A549 (cell line): ENCODE measurements at places on chromosomes 12 and 14. TPM values are rescaled to one million over a fixed set of nuclear protein-coding genes. Genes with fewer than 3 reads are reported as not detected.

The SP7 gene
- 0.03 to 0.06 TPM in 2 of 3 replicates, not detected in the other for polyA plus RNA-seq

The VRTN gene
- not detected in 3 replicates for polyA plus RNA-seq

- DNase-seq = no peak
Observed at GRCh38 chr12:19125325-19125724, 4.2 kb upstream of the PLEKHA5 start.

GRCh38 chr12:95368931-95369330 is 105.0 kb upstream of the METAP2 start:
- DNase-seq = no peak

GRCh38 chr12:57046947-57047890 is 2.7 kb downstream of the MYO1A start:
- DNase-seq = no peak

GRCh38 chr14:53432378-53432802 is 279.3 kb upstream of the DDHD1 start:
- peak; percentile 47 for DNase-seq

GRCh38 chr14:72679536-72680151 is 214.3 kb downstream of the DPF3 start:
- DNase-seq = no peak

DNA sequence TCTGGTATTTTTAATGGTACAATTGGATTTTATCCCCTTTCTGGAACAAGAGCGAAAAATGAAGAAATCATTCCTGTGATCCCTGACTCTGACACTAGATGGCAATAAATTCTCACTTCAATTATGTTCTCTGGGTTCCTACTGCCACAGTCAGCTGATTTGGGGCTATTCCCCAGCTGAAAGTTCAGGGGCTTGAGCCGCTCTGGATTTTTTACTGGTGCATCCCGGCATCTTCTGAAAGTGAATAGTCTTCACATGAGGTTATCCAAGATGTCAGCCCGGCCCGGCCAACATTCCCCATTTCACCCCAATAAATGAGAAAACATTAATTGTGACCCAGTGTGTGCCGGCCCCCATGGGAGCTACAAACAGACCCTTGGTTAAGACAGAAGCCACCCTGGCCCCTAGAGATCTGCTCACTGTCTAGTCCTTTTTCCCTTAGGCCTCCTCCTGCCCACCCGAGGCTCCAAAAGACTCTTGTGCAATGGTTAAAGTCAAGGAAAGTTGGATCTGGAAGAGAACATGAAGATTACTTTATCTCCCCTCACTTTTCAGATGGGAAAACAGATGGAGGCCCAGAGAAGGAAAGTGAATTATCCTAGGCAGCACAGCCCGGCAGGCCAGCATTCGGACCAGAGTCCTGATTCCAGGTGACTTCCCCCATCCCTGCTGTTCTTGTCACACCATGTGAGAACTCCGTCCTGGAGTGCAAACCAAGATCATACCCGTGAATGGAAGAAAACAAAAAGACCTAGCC is 20.8 kb downstream of the CKAP4 start:
- DNase-seq = peak; percentile 69

DNA sequence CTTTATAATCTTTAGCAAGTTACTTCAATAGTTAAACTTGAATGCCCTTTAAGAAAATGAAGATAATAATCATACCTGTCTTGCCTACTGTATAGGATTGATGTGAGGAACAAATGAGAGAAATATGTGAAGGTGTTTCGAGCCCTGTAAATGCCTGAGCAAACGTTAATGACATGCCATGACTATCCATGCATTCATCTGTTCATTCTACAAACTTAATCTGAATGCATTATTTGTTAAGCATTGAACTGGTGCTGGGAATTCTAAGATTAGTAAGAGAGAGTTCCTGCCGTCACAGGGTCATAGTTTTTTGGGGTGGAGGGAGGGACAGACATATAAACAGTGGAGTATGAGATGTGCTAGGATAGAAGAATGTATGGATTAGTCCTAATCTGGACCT is 111.5 kb upstream of the PRICKLE1 start:
- no peak for DNase-seq

DNA sequence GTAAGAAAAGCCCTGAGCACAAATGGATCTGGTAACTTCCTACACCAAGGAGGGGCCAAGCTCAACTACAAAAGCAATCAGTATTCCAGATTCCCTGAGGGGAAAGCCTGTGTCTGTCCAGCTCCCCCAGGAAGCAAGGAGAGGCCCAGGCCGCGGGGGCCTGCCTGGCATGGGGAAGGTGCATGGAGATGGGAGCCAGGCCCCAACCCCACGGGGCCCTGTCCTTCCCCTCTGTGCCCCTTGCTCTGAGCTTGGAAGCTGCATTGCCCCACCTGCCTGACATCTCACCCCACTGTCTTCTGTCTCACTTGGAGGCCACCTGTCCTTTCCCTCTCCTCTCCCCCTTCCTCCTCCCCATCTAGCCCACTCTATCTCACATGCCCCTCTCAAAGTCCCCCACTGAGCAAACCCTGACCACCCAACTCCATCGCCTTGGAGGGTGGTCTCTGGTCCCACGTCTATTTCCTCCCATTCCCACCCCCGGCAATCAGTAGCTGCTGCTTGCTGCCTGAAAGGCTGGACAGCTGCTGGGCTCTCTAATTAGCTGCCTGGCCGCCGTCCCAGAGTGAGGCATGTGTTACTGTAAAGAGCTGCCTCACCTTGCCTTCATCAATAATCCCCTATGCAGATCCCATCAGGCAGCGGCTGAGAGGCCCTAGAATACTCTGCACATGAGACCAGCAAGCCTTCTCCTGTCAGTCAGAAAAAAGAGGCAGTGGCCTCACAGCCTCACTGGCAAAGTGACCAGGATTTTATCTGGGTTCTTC is 3.4 kb upstream of the TMEM229B start:
- no peak for DNase-seq

- peak; percentile 98 for DNase-seq
Observed at GRCh38 chr12:108734200-108734906, 3.0 kb upstream of the CORO1C start.

The ATP5MC2 gene
- 540 to 553 TPM (median 542 TPM) in 3 replicates for polyA plus RNA-seq
